ENCODE measurements at places on chromosomes 3 and 15. TPM values are rescaled to one million over a fixed set of nuclear protein-coding genes. Genes with fewer than 3 reads are reported as not detected.
A peak's percentile ranks its signal among the peaks of the same experiment; 100 is the strongest.

DNA sequence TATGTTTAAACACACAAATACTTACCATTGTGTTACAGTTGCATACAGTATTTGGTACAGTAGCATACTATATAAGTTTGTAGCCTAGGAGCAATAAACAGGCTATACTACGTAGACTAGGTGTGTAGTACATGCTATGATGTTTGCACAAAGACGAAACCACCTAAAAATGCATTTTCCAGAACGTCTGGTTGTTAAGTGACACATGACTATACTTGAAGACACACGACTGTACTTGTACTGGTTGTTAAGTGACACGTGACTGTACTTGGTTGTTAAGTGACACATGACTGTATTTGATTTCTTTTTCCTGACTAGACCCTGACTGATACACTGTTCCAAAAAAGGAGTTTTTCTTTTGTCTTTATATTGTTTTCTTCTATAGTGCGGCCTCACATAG lies 34.1 kb downstream of the RAB8B start:
- DNase-seq, result no peak
- H3K4me1 ChIP-seq, result peaks cover 17% of the 10 kb centered on the region
- H3K36me3 ChIP-seq, result no peaks in the 10 kb centered on the region
- no peaks in the 10 kb centered on the region for H3K27me3 ChIP-seq

DNA sequence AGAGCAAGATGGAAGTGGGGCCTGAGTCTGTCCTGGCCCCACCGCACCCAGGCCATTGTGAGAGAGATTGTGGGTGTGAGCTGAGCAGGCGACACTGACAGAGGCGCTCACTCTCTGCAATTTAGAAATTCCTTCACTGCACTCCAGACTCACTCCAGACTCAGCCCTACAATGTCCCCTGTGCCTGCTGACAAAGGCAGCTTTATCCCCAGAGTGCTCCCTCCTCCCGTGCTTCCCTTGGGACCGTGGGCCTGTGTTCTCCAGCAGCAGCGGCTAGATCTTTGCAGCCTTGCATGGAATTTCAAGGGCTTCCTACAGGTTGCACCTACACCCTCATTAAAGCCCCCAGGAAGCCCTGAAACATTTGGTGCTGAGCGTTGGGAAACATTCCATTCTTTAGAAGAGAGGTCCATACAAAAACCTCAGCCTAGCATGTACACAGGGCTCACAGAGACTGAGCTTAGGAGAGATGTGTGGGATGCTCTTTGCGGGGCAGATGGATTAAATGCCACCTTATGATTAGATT lies 1.3 kb upstream of the IL16 start:
- H3K27me3 ChIP-seq, result peaks cover 60% of the 10 kb centered on the region
- no peaks in the 10 kb centered on the region for H3K36me3 ChIP-seq
- no peak overlapping the region for H3K27ac ChIP-seq
- H3K4me1 ChIP-seq, result no peaks in the 10 kb centered on the region

- no peak for DNase-seq
- no peaks in the 10 kb centered on the region for H3K4me1 ChIP-seq
- H3K27ac ChIP-seq, result no peak overlapping the region
- H3K4me3 ChIP-seq, result no peak overlapping the region
These were observed 3.9 kb upstream of the PSTPIP1 start for GRCh38 chr15:76991048-76991447.

- H3K27ac ChIP-seq, result no peak overlapping the region
- no peak for DNase-seq
- H3K36me3 ChIP-seq, result no peaks in the 10 kb centered on the region
- peaks cover 8% of the 10 kb centered on the region for H3K4me1 ChIP-seq
These were observed 68.5 kb upstream of the SGO1 start for GRCh38 chr3:20254268-20255117.

DNA sequence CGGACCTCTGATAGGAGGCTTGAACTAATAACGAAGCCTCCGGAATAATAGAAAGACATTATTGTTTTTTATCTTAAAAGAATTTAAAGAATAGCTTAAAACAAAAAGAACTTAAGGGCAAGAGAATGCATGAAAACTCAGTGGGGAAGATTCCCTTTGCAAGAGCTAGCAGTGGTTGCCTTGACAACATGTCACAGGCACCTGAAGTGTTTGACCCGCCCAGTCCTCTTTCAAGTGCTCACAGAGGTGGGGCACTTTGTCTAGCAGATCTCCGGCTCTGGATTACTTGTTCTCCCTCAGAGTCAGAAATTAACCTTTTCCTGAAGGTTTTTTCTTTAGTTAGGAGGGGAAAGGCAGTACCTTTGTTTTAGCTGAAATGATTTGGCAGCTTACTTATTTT lies 37.8 kb downstream of the LARS2 start:
- DNase-seq, result no peak
- H3K36me3 ChIP-seq, result 0 out of 2 replicates have a peak, but pooled peaks cover 4% of the 10 kb centered on the region
- no peaks in the 10 kb centered on the region for H3K27me3 ChIP-seq
- H3K4me1 ChIP-seq, result no peaks in the 10 kb centered on the region
- H3K27ac ChIP-seq, result no peak overlapping the region

DNA sequence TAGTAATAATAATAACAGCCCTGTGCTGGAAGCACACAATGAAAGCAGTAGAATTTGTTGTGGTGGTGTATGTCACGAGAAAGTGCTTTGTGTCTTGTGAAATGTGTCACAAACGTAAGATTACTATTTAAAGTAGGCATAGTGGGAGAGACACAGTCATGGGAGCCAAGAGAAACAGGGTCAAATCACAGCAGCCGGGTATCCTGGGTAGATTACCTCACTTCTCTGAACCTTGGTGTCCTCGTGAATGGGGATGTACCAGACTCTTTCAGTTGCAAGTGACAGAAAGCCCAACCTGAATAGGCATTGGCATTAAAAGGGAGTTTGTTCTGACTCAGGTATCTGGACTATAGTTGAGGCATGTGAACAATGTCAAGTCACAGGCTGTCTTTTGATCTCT lies 29.1 kb upstream of the SRGAP3 start:
- H3K4me1 ChIP-seq, result no peaks in the 10 kb centered on the region
- H3K27ac ChIP-seq, result no peak overlapping the region
- H3K36me3 ChIP-seq, result no peaks in the 10 kb centered on the region

DNA sequence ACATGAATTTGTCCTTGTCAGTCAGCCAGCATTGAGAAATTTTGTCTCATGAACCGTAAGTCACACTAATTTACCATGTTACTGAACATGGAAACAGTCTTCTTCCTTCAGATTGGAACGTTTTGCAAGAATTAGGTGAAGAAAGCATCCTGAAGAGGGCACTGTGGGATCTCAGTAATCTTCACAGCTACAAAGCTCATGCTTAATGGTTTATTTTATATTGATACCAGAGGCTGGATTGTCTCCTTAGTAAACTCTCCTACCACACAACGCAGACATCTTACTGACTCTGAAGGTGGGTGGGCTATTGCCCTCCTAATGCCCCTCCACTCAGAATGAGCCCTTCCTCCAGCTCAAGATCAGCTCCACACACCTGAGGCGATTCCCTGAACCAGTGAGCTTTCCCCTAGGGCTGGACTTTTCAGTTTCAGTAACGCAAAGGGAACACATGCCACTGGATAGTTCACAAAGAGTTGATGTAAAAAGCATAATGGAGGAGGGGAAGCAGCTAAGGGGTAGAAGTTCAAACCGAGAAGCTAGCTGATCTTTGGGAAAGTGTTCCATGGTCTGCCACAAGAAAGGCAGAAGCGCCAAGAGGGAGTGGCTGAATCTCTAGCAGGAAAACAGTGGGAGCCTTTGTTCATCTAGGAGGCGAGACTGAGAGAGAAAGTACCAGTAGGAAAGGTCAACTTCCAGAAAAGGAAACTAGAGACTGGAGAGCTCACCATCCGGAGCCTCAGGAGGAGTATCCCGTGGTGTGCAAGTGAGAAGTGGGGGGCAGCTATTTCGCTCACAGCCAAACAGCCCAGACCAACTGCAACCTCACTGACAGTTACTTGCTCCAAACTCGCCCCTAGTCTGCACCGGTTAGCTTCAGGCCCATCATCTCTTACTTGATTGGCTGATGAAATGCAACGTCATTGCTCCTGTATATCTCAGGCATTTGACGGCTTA lies at the start of gene SLC9C1:
TSS of gene SLC9C1 (minus strand) at position 849 of the 954 bp plus-strand sequence. CDS start 7,425 bp downstream, outside the sequence.
- peak; percentile 82 for DNase-seq
- no peak within 1 kb of the TSS for H3K27ac ChIP-seq
- peak within 1 kb of the TSS; percentile 61 for H3K4me3 ChIP-seq
- H3K36me3 ChIP-seq, result no peaks in the 10 kb centered on the region
- peaks cover 15% of the 10 kb centered on the region for H3K27me3 ChIP-seq

DNA sequence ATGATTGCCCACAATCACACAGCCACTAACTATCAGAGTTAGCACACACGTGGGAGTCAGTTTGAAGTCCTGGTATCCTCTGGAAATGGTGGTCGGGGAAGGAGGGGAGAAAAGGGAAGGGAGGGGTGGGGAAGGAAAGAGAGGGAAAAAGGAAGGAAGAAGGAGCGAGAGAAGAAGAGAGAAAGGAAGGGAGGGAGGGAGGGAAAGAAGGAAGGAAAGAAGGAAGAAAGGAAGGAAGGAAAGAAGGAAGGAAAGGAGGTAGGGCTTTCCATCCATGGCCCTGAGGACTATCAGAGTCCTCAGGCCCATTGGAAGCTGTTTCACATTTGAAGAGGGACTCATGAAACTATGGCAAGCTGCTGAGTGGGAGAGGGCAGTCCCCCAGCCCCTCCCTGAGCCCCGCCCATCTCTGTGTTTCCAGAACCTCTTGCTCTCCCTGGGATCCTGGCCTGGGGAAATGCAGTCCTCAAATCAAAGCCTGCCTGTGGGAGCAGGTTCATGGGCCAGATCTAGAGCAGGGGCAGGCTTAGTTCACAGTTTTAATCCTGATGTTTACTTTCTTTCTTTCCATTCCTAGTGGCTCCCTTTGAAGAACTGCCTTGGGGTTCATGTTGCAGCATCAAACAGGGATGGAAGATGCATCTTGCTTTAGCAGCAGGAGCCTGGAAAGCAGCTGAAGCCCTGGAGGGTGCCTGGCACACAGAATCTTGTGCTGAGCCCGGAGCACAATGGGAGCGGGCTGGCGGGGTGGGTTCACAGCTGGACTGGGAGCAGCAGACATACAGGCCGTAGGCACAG lies 66.1 kb upstream of the GLCE start:
- no peak for DNase-seq
- H3K27me3 ChIP-seq, result no peaks in the 10 kb centered on the region
- no peak overlapping the region for H3K27ac ChIP-seq
- no peak overlapping the region for H3K4me3 ChIP-seq
- H3K4me1 ChIP-seq, result peaks cover 27% of the 10 kb centered on the region

DNA sequence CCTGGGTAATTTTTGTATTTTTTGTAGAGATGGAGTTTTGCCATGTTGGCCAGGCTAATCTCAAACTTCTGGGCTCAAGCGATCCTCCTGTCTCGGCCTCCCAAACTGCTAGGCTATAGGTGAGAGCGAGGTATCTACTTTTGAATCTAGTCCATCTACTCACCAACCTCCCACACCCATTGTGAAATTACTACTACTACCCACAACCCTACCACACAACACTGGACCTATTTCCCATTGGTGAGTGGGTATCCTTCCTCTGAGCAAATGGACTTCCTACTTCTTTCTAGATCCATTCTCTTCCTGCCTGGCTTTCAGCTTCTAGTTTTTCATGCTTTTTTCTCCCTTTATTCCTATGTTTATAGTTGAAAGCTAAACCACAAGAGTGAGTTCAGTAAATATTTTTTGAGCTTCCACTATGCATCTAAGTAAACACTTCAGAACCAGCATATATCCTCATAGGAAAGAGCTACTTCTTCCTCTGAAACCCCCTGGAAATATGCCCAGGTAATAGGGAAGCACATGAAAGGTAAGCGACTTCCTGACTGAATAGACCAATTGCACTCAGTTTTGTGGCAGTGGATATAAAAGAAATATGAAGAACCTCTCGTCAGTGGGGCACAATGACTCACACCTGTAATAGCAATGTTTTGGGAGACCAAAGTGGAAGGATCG lies 39.1 kb downstream of the MYO1E start:
- no peaks in the 10 kb centered on the region for H3K27me3 ChIP-seq
- peaks cover 3% of the 10 kb centered on the region for H3K36me3 ChIP-seq
- DNase-seq, result peak; percentile 64
- no peak overlapping the region for H3K4me3 ChIP-seq

DNA sequence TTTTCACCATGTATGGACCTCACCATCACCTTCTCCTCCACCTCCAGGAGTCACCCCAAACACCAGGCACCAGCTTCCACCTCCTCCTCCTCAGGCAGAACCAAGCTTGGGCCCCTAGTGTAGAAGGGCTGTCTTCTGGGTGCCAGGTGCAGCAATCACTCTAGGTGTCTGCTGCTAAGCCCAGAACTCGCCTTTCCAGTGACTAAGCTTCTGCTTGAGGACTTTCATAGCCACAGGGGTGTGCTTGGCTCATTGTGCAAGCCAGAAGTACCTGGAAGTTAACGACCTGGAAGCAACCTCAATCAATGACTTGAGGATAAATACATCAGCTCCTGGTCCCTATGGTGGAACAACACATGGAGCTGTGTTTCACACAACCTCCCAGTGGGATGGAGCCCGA lies 49.8 kb upstream of the PXYLP1 start:
- no peaks in the 10 kb centered on the region for H3K4me1 ChIP-seq
- H3K27ac ChIP-seq, result no peak overlapping the region
- no peaks in the 10 kb centered on the region for H3K36me3 ChIP-seq
- no peak for DNase-seq

DNA sequence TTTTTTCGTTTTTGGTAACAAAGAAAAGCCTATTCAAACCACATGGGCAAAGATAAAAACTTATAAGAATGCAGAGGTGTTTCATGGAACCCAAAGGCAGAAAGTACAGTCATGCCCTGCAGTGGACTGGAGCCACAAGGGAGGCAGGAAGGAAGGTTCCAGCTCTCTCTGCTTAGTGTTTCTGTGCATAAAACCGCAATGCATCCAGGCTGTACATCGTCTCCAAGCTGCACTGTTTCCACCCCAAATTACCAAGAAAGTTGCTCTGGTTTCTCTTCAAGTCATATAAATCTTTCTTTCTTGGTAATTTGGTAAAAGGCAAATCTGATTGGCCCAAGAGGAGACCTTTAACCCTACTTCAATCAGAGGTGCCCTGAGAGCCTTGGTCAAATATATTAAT lies 15.8 kb downstream of the TRAT1 start:
- no peaks in the 10 kb centered on the region for H3K4me1 ChIP-seq
- no peaks in the 10 kb centered on the region for H3K36me3 ChIP-seq
- no peak overlapping the region for H3K4me3 ChIP-seq
- no peak for DNase-seq
- H3K27ac ChIP-seq, result no peak overlapping the region

- peaks cover 29% of the 10 kb centered on the region for H3K27me3 ChIP-seq
- no peak for DNase-seq
- H3K4me1 ChIP-seq, result no peaks in the 10 kb centered on the region
These were observed 311.5 kb downstream of the RORA start for GRCh38 chr15:60917461-60918145.

GRCh38 chr3:76034649-76035048 lies 249.3 kb upstream of the ZNF717 start:
- H3K4me3 ChIP-seq, result no peak overlapping the region
- DNase-seq, result no peak
- peaks cover 8% of the 10 kb centered on the region for H3K4me1 ChIP-seq
- H3K27me3 ChIP-seq, result no peaks in the 10 kb centered on the region
- no peaks in the 10 kb centered on the region for H3K36me3 ChIP-seq
- no peak overlapping the region for H3K27ac ChIP-seq

Gene NUP210
- total RNA-seq, result 75.3 TPM

Gene ITIH1
- not detected for total RNA-seq

Gene REC114
- not detected for total RNA-seq

Gene GOLGA6A
- not detected for total RNA-seq

Gene FANCD2OS
- not detected for total RNA-seq

Gene ATG3
- total RNA-seq, result 120 TPM

Gene STX19
- not detected for total RNA-seq

Gene CPLX3
- not detected for total RNA-seq
